Activated T-cell treated with anti-CD3 and anti-CD28 coated beads, Interleukin-2, amount 50 U/mL, for 4 hours (primary cell): ENCODE measurements at places on chromosomes 13 and 19. TPM values are rescaled to one million over a fixed set of nuclear protein-coding genes. Genes with fewer than 3 reads are reported as not detected.

The ZNF99 gene
- not detected for total RNA-seq

The KLK4 gene
- total RNA-seq: not detected

The RHPN2 gene
- total RNA-seq: 3.4 TPM

The SIGLEC10 gene
- 0.53 TPM for total RNA-seq

The ZNF333 gene
- 7.7 TPM for total RNA-seq

The LYPD5 gene
- 0.53 TPM for total RNA-seq

The URAD gene
- not detected for total RNA-seq

The SOX1 gene
- total RNA-seq: not detected

The TMEM272 gene
- total RNA-seq: 0.24 TPM

The LYPD3 gene
- total RNA-seq: 1.5 TPM

The KXD1 gene
- 126 TPM for total RNA-seq

The IGFL1 gene
- total RNA-seq: not detected

The ZNF813 gene
- total RNA-seq: 3.4 TPM

The SMIM24 gene
- not detected for total RNA-seq

The MYH14 gene
- 0.34 TPM for total RNA-seq

The ACP7 gene
- not detected for total RNA-seq

The MEIOSIN gene
- total RNA-seq: not detected

The PTGIR gene
- total RNA-seq: 2.2 TPM

The ADAT3 gene
- 7.8 TPM for total RNA-seq

The CRB3 gene
- 1.6 TPM for total RNA-seq

The CTXN1 gene
- 0.95 TPM for total RNA-seq

The ZNF177 gene
- total RNA-seq: 0.37 TPM

The EXOSC5 gene
- 95.5 TPM for total RNA-seq

The PRR19 gene
- total RNA-seq: 1.5 TPM

The HIPK4 gene
- total RNA-seq: not detected

The CCDC194 gene
- 0.46 TPM for total RNA-seq

The LHFPL6 gene
- total RNA-seq: 4.3 TPM

The ZNF534 gene
- not detected for total RNA-seq

The UBE2L5 gene
- not detected for total RNA-seq

The ZNF90 gene
- 4.5 TPM for total RNA-seq

The ZSCAN1 gene
- total RNA-seq: not detected

The ATP13A1 gene
- 102 TPM for total RNA-seq

The C19orf85 gene
- not detected for total RNA-seq

The LILRB1 gene
- 1.1 TPM for total RNA-seq
